ENCODE measurements at places on chromosomes 7 and 10.

DNA sequence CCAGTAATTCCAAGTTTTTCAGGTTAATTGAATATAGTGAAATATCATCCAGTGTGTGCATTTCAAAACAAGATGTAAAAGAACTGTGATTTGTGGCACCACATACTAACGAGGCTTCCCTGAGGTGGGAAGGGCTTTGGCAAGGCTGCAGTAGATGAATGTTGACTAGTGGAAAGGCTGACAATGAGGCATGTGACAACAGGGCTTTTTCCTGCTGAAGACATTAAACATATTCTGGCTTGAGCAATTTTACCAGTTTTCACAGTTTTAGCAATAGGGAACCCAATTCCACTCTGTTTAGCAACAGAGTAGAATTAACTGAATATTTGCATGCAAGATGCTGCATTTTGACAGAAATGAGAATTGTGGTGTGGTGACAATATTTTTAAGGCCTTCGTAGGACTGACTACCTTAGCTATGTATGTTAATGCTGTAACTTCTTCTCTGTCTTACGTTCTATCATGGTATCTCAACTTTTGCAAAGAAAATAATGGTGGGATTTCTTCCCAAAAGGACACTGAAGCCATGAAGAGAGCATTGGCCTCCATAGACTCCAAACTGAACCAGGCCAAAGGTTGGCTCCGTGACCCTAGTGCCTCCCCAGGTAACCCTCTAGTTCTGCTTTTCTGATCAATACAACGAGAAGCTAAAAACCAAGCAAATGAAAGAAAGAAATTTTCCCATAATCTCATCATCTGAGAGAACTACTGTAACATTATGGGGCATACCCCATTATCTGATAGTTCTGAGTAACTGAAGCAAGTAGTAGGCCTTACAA, 68.5 kb downstream of the AP3M1 start:
- no peak for DNase-seq

GRCh38 chr7:158753900-158754299, 49.3 kb upstream of the NCAPG2 start:
- DNase-seq, result no peak

- DNase-seq, result no peak
Measured at GRCh38 chr10:132297526-132297925, 10.2 kb downstream of the STK32C start.

- DNase-seq, result no peak
Measured at GRCh38 chr10:33638374-33638773, 303.9 kb upstream of the NRP1 start.

DNA sequence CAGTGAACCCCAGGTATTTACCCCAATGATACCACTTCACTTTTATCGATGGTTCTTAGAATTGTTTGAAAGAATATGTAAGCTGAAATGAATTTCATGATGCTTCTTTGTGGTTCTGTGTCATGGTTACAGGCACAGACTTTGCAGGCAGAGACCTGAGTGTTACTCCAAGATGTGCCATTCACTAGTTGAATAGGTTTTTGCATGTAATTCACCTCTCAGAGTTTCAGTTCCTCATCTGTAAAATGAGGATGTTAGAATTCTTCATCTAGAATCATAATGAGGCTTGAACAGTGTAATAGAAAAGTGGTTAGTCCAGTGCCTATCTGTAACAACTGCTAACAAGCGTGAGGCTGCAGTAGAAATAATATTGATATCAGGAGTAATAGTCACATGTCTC, 54.6 kb downstream of the VSTM2A start:
- DNase-seq, result no peak

GRCh38 chr10:5618042-5618441, 48.4 kb downstream of the ASB13 start:
- DNase-seq, result no peak

DNA sequence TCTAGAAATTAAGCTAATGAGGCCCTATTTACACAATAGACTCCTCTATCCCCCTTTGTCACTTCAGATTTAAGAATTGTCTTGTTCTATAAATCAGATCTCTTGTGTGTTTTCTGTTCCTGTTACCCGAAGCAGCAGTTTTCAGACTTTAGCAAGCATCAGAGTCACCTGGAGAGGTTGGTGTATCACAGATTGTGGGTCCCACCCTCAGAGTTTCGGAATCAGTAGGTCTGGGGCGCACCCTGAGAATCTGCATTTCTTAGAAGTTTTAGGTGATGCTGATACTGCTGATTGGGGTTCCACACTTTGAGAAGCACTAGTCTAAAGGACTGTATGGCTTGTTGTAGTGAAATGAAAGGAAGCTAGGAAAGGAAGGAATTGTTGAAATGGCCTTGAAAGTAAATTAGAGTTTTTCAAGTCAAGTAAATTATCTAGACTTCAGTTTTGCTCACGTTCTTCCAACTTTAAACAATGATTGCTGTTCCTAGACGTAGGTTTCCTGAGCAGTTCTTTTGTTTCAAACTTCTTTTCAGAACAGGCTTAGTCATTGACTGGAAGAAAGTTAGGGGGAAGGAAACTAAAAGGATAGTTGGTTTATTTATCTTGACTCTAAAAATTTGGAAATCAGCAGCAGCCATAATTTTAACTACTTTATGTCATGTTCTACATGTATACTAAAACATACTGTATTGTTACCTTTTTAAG, 15.7 kb downstream of the BPGM start:
- no peak for DNase-seq

DNA sequence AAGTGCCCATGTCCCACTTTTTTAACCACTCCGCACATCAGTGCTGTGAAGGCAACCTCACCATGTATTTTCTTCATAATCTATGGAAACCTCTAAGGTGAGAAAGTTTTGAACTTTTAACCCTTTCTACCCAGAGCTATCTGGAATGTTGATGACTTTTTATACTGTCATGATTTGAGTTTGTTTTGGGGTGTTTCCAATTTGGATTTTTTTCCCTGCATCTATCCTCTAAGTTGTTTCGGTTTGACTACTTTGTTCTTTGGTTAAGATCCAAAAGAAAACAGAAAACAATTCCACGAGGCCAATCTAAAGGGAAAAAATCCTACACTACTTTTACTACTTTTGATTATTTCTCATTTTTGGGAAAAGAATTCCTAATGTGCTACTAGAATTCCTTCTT, 279.7 kb downstream of the USP6NL start:
- DNase-seq, result no peak

GRCh38 chr7:7779888-7780287, 61.5 kb upstream of the RPA3 start:
- no peak for DNase-seq

GRCh38 chr7:2109251-2109872, 123.4 kb downstream of the MAD1L1 start:
- DNase-seq, result no peak

- DNase-seq, result no peak
Measured at GRCh38 chr10:78332012-78332411, 298.3 kb downstream of the RPS24 start.

DNA sequence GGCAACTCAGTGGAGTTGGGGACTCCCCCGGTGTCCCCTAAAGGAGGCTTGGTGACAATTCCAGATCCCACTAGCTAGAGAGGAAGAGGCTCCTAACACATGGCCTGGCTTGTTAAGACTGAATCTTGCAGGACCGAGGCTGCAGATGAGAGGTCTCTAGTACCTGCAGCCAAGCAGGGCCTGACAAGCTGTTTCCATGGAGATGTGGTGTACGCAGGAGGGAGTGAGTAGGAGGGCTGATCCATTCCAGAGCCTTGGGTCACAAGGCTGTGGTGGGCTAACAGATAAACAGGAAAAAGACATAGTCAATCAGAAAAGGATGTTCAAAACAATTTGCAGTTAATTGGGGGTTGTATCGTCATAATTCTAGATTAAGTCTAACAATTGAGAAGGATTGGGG, 77.3 kb upstream of the MKLN1 start:
- no peak for DNase-seq

DNA sequence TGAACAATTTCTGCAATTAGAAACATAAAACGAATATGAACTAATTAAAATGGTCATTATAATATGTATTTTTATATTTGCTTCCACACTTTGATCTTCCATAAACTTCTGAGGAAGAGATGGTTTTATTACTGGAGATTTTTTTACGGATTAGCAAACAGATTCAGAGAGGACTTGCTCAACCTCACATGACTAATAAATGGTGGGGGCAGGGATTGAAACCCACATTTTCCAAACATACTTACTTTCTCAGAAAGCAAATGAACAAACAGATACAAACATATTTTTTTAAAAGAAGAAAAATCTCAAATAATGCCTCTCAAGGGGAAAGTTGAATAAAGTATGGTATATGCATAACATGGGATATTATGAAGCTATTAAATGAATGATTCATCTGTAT, 18.3 kb downstream of the ANKMY2 start:
- peak; percentile 29 for DNase-seq

DNA sequence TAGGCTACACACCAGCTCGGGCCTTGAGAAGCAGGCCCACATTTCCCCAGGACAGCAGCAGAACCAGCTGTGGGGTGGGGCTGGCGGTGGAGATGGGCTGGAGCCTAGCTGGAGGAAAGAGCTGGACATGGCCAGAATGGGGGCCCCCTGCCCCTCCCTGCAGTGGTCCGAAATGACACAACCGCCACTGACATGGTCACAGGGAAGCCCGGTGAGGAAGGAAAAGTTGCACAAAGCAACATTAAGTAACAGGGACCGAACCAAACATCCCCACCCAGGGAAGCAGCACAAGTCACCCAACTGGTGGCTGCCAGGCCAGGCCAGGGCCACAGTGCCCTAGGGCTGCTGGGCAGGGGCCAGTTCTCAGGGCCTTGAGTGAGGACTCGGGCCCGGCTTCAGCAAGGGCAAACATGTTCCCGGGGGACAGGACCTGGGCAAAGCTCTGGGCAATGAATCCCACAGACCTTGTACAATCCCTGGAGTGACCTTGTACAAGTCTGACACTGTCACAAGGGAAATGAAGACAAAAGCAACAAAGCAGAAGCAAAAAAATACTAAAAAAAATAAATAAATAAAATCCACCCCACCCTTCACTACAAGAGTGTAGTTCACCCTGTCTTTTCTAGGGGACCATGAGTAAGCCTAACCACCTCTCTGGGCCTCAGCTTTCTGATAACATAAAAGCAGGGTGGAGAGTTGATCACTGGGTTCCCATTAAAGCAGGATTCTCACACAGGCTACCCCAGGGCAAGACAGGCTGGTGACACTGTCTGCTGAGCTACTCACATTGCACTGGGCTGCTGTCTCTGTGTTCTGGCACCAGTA, 33.0 kb downstream of the PSAP start:
- no peak for DNase-seq

DNA sequence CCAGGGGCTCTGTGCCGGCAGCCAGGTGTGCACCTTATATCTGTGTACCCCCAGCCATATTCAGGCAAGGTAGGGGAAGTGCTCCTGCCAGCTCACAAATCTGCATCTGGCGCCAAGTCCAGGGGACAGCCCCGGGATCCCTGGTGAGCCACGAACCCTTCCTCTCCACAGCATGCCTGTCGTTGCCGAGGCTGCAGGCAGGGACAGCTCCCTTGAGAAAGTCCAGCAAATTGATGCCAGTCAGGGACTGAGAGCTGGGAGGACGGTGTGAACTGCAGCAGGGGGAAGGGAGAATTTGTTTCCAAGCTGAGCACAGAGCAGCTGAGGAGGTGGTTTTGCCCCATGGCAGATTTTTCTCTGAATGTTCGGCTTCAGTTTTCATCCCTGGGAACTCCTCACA, 919 bp downstream of the PLA2G12B start:
- DNase-seq, result no peak

DNA sequence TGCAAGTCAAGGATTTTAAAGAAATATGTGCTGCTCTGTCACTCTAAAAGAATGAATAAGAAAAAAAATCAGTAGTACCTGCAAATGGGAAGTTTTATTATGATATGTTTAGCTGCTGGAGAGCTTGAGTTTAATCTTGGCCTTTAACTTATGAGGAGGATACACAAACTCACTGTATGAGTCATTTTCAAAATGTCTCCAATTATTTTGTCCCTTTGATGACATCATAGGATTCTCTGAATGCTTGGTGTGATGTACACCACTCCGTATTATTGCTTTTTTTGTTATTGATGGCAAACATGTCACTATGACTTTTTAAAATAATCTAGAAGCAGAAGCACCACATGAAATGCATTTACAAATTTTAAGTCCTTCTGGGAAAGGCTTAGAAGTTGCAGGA, 125.8 kb downstream of the RALA start:
- peak; percentile 78 for DNase-seq

GRCh38 chr7:22219739-22220493, 137.0 kb downstream of the RAPGEF5 start:
- DNase-seq, result no peak

DNA sequence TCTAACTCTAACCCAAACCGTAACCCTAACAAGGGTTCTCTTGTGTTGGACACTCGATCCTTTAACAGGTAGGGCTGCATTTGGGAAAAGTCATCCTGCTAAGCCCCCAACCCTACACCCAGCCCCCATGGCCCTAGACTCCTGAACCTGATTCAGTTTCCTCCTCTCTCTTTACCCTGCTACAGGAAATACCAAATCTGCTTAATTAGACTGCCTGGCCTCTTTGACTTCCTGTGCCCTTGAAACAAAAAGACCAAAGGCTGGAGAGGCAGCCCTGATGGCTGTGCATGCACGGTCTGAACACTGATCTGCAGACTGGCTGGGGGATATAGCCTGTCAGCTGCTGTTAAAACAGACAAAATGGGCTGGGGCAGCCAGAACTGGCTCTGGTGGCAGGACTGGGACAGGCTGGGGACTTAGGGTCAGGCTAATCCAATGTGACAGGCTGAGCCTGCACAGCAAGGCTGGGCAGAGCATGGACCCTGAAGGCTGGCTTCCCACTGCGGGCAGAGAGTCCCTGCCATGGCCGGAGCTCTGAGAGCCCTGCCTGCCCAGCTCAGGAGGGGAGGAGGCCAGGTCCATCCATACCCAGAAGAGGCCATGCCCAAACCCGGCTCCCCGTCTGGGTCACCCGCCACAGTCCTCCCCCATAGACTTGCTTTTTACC, 51.0 kb upstream of the MSMB start:
- no peak for DNase-seq

- no peak for DNase-seq
Measured at GRCh38 chr7:107836237-107837144, 33.5 kb upstream of the SLC26A3 start.

DNA sequence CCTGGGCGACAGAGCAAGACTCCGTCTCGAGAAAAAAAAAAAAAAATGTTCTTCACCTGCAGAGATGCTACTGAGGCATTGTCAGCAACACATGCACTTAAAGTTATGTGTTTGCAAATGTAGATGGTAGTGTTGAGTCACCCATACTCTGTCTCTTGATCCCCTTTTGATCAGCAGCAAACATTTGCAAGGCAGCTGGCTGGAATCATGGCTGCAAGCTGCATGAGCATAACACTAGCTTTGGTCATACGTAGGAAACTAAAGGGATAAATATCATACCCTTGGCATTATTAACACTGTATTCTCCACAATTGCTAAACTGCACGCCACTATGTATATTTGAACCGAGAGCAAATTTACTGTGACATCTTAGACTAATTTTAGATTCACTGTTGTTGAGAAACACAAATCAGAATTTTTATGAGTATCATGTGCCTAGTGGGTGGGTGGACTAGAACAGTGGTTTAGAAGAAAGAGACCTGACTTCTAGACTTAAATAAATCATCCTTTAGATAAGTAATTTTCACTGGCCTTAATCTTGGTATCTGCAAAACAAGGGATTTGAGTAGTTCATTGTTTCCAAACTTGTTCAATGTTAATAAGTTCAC, 229.3 kb upstream of the MEOX2 start:
- no peak for DNase-seq

- DNase-seq, result no peak
Measured at GRCh38 chr10:130767116-130767730, 544.3 kb downstream of the TCERG1L start.

- peak; percentile 64 for DNase-seq
Measured at GRCh38 chr10:132272231-132272971, 35.3 kb downstream of the STK32C start.

Data from AG08396 (cell line).